ENCODE measurements at places on chromosomes 4 and X.

DNA sequence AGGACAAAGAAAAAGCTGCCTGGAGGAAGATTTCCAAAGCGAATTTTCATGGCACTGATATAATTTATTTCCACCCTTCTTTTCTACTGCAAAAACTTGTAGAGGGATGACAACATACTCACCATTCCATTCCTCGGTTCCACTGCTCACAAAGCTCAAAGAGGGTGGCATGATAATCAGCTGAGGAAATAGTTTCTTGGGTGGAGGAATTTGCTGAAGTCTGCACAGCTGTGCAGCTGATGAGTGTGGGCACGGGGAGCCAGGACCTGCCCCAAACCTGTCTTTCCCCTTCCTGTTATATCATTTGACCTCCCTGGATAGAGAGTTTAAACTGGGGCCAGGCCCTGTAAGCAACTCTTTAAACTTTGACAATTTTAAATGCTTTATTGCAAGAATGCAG lies 160.6 kb downstream of the PACRGL start:
- no peak for DNase-seq
- no peaks in the 10 kb centered on the region for H3K4me1 ChIP-seq
- no peak overlapping the region for H3K27ac ChIP-seq
- no peaks in the 10 kb centered on the region for H3K36me3 ChIP-seq
- no peak overlapping the region for H3K4me3 ChIP-seq

- no peak overlapping the region for H3K4me3 ChIP-seq
- no peaks in the 10 kb centered on the region for H3K27me3 ChIP-seq
- DNase-seq: no peak
- peaks cover 4% of the 10 kb centered on the region for H3K36me3 ChIP-seq
- H3K27ac ChIP-seq: no peak overlapping the region
Measured at GRCh38 chrX:136166221-136166855, 19.0 kb downstream of the FHL1 start.

DNA sequence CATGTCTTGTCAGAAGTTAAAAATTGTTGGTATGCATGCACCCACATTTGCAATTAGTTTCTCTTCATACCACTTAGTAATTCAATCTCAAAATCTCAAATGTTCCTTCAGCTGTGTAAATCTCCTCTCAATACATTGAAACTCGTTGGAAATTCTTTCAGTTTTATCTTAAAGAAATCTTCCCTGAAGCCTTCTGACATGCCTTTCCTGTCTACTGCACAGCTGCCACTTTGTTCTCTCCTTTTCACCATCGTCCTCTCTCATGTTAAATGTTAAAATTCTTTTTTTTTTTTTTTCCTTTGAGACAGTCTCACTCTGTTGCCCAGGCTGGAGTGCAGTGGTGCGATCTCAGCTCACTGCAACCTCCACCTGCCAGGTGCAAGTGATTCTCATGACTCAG lies 30.9 kb downstream of the MCUB start:
- H3K4me1 ChIP-seq: no peaks in the 10 kb centered on the region
- no peak overlapping the region for H3K4me3 ChIP-seq
- no peaks in the 10 kb centered on the region for H3K27me3 ChIP-seq
- H3K27ac ChIP-seq: no peak overlapping the region
- no peak for DNase-seq

GRCh38 chr4:188187106-188187505 lies 47.9 kb downstream of the TRIML1 start:
- no peak overlapping the region for H3K4me3 ChIP-seq
- H3K4me1 ChIP-seq: no peaks in the 10 kb centered on the region
- H3K27ac ChIP-seq: no peak overlapping the region
- peaks cover 4% of the 10 kb centered on the region for H3K27me3 ChIP-seq
- H3K36me3 ChIP-seq: no peaks in the 10 kb centered on the region
- DNase-seq: no peak

GRCh38 chr4:118335774-118336173 lies 17.0 kb downstream of the PRSS12 start:
- no peaks in the 10 kb centered on the region for H3K27me3 ChIP-seq
- no peaks in the 10 kb centered on the region for H3K4me1 ChIP-seq
- no peak overlapping the region for H3K4me3 ChIP-seq
- no peaks in the 10 kb centered on the region for H3K36me3 ChIP-seq
- no peak overlapping the region for H3K27ac ChIP-seq

- no peak overlapping the region for H3K4me3 ChIP-seq
- peaks cover 66% of the 10 kb centered on the region for H3K36me3 ChIP-seq
- no peak for DNase-seq
Measured at GRCh38 chr4:147899512-147899911, 167.6 kb downstream of the ARHGAP10 start.

GRCh38 chr4:6935965-6936364 lies 26.3 kb downstream of the TBC1D14 start:
- no peak overlapping the region for H3K27ac ChIP-seq
- H3K4me1 ChIP-seq: peaks cover 45% of the 10 kb centered on the region
- no peak for DNase-seq
- H3K4me3 ChIP-seq: no peak overlapping the region
- peaks cover 6% of the 10 kb centered on the region for H3K27me3 ChIP-seq

GRCh38 chr4:175308236-175308635 lies 390.1 kb downstream of the ADAM29 start:
- no peak for DNase-seq
- H3K27me3 ChIP-seq: no peaks in the 10 kb centered on the region
- no peaks in the 10 kb centered on the region for H3K36me3 ChIP-seq
- H3K27ac ChIP-seq: no peak overlapping the region
- peaks cover 12% of the 10 kb centered on the region for H3K4me1 ChIP-seq

DNA sequence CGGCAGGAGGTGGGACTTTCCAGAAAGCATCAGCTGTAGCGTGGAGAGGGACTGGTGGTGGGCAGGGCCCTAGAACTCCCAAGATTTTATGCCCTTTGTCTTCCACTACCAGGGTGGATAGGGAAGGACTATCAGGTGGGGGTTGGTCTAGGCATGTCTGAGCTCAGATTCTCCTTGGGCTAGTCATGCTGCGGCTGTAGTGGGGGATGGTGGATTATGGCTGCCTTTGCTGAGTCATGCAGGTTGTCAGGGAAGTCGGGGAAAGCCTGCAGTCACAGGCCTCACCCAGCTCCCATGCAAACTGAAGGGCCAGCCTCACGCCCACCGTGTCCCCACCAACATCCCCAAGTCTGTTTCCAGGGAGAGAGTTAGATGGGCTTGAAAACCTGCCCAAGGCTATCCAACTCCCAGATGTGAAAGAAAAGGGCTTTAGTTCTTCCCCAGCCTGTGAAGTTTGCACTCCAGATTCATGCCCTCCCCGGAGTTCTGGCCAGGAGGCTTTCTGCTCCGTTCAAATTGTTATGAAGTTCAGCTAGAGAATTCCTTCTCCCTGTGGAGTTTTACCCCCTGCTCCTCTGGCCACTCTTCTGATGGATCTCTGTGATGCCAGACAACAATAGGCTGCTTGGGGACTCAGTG lies 13.4 kb upstream of the MEPE start:
- no peak for DNase-seq
- peaks cover 6% of the 10 kb centered on the region for H3K27me3 ChIP-seq
- peaks cover 13% of the 10 kb centered on the region for H3K4me1 ChIP-seq
- H3K4me3 ChIP-seq: no peak overlapping the region

DNA sequence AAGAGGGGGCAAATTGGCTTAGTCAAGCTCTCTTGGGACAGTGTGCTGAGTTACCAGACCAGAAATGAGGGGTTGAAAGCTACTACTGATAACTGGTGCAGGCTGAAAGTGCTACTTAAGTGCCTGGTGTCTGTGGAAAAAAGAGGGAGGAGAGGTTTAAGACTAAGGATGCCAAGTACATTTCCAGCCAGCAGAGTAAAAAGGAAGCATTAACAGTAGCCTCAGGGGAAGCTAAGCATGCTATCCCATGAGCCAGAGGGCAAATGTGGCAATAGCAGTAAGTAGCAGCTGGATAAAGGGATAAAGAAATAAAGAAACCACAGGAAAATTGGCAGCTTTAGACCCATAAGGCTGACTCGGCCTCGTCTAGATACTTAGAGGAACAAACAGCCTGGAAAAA lies 196.3 kb upstream of the MAB21L2 start:
- H3K27ac ChIP-seq: peak overlapping the region; percentile 59
- H3K27me3 ChIP-seq: no peaks in the 10 kb centered on the region
- no peaks in the 10 kb centered on the region for H3K36me3 ChIP-seq
- no peak for DNase-seq
- H3K4me3 ChIP-seq: no peak overlapping the region
- peaks cover 7% of the 10 kb centered on the region for H3K4me1 ChIP-seq

DNA sequence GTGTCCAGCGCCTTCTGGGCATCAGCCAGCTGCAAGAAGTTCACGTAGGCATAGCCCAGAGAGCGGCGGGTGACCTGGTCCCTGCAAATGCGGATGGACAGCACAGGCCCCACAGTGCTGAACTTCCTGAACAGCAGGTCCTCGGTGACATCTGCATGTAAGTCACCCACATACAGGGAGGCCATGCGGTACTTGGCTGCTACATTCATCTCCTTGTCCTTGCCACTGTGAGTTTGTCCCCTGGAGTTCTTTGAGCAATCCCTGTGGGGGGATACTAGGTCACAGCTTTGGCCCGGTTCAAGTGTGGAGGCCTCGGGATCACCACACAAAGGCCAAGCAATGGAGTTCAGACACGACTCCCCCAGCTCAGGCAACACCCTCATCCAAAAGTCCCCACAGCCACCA lies 776 bp downstream of the PABPC4L start:
- H3K4me3 ChIP-seq: peak overlapping the region; percentile 82
- peaks cover 16% of the 10 kb centered on the region for H3K36me3 ChIP-seq
- H3K4me1 ChIP-seq: peaks cover 27% of the 10 kb centered on the region
- peak; percentile 4 for DNase-seq

GRCh38 chr4:18813055-18813454 lies 791.5 kb upstream of the LCORL start:
- H3K36me3 ChIP-seq: no peaks in the 10 kb centered on the region
- no peak overlapping the region for H3K27ac ChIP-seq
- peaks cover 6% of the 10 kb centered on the region for H3K4me1 ChIP-seq
- H3K4me3 ChIP-seq: no peak overlapping the region

DNA sequence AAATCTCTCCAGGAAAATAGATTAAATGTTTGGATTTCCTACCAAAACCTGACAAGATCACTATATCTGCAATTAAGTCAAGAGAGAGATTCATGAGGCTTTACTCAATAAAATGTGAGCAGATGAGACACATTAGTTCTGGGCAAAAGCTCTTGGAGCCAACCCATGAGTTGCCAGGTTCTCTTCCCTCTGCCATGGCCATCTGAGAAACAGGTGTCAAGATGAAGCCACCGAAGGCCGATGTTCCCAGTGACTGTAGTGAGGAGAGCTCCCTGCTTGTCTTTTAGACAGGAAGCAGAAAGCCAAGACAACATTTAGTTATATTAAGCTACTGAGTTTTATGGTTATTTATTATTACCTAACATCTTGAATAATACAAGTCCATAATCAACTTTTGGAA lies 1068.7 kb downstream of the STPG2 start:
- H3K4me3 ChIP-seq: no peak overlapping the region
- peaks cover 3% of the 10 kb centered on the region for H3K27me3 ChIP-seq
- H3K27ac ChIP-seq: no peak overlapping the region

GRCh38 chr4:83062739-83063138 lies 27.8 kb downstream of the COPS4 start:
- H3K4me1 ChIP-seq: no peaks in the 10 kb centered on the region
- no peak overlapping the region for H3K4me3 ChIP-seq
- H3K36me3 ChIP-seq: peaks cover 68% of the 10 kb centered on the region
- peak overlapping the region; percentile 8 for H3K27ac ChIP-seq
- no peaks in the 10 kb centered on the region for H3K27me3 ChIP-seq
- no peak for DNase-seq

GRCh38 chr4:74665346-74665745 lies 129.0 kb downstream of the BTC start:
- no peak for DNase-seq
- no peak overlapping the region for H3K4me3 ChIP-seq

- no peak overlapping the region for H3K27ac ChIP-seq
- no peaks in the 10 kb centered on the region for H3K36me3 ChIP-seq
- H3K4me3 ChIP-seq: no peak overlapping the region
- peaks cover 3% of the 10 kb centered on the region for H3K27me3 ChIP-seq
- no peak for DNase-seq
Measured at GRCh38 chrX:13101441-13102139, 57.2 kb upstream of the FAM9C start.

GRCh38 chr4:968221-968620 lies 5.1 kb downstream of the DGKQ start:
- DNase-seq: no peak
- H3K4me1 ChIP-seq: peaks cover 5% of the 10 kb centered on the region
- no peak overlapping the region for H3K27ac ChIP-seq

DNA sequence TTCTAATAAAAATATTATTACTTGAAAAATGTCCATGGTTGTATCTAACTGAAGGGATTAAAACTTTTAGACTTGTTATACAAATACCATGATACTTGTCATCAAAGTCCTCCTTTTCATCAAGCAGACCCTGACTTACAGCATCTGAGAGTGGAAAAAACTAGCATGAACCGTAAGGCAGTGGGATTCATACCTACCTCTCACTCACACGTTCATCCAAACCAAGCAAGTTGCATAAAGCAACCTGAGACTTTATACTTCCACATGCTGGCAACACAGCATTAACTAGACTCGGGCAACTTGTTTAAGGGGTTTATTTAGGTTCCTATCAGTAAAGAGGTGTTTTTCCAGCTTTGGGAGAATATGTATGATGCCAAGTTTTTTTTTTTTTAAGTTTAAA lies 22.6 kb upstream of the TLR7 start:
- no peaks in the 10 kb centered on the region for H3K4me1 ChIP-seq
- H3K36me3 ChIP-seq: no peaks in the 10 kb centered on the region
- no peak for DNase-seq
- no peak overlapping the region for H3K27ac ChIP-seq
- H3K27me3 ChIP-seq: peaks cover 7% of the 10 kb centered on the region

DNA sequence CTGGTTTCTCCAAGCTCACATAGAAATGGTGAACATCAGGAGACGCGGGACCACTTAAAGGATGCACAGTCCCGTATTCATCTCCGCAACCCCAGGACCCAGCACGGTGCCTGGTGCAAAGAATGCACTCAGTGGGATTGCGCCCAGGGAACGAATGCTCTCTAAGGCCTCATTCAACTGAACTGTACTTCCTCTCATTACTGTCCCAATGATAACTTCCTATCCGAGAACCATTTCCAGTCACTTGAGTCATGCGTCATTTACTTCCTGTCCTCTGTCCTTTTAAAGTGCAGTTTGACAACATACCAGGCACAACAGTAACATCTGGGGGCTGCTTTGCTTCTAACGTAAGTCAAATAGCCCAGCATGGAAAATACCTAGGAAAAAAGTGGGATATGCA lies 75.7 kb downstream of the RBM47 start:
- H3K4me3 ChIP-seq: no peak overlapping the region
- H3K27ac ChIP-seq: no peak overlapping the region
- H3K4me1 ChIP-seq: peaks cover 23% of the 10 kb centered on the region
- no peak for DNase-seq
- H3K27me3 ChIP-seq: no peaks in the 10 kb centered on the region

- peaks cover 39% of the 10 kb centered on the region for H3K27me3 ChIP-seq
- H3K36me3 ChIP-seq: no peaks in the 10 kb centered on the region
- no peak overlapping the region for H3K4me3 ChIP-seq
- no peak overlapping the region for H3K27ac ChIP-seq
- peaks cover 21% of the 10 kb centered on the region for H3K4me1 ChIP-seq
Measured at GRCh38 chr4:7187168-7187535, 5.2 kb upstream of the SORCS2 start.

- DNase-seq: no peak
- no peaks in the 10 kb centered on the region for H3K36me3 ChIP-seq
- no peak overlapping the region for H3K4me3 ChIP-seq
- H3K4me1 ChIP-seq: no peaks in the 10 kb centered on the region
Measured at GRCh38 chr4:170307182-170307581, 217.4 kb upstream of the AADAT start.
